Natural killer cell (primary cell): ENCODE measurements at places on chromosomes 11 and 22. TPM values are rescaled to one million over a fixed set of nuclear protein-coding genes. Genes with fewer than 3 reads are reported as not detected.

Gene MS4A7
- total RNA-seq = 44.3 TPM

Gene UPK3A
- 0.49 TPM for total RNA-seq

Gene C22orf42
- not detected for total RNA-seq

Gene RAG1
- total RNA-seq = 1.4 TPM

Gene GLYATL1
- not detected for total RNA-seq

Gene METTL15
- 12.1 TPM for total RNA-seq

Gene GGTLC3
- not detected for total RNA-seq

Gene DEFB108B
- not detected for total RNA-seq

Gene CD59
- total RNA-seq = 29.4 TPM

Gene SCN4B
- not detected for total RNA-seq

Gene SLC5A4
- total RNA-seq = not detected

Gene PPARA
- total RNA-seq = 27.0 TPM

Gene SLC35F2
- 1.2 TPM for total RNA-seq

Gene RFPL3
- total RNA-seq = not detected

Gene TRIM48
- total RNA-seq = not detected

Gene OR52N2
- not detected for total RNA-seq

Gene LIF
- 2.6 TPM for total RNA-seq

Gene PHF21B
- total RNA-seq = not detected

Gene TXN2
- 41.5 TPM for total RNA-seq

Gene LSP1
- 536 TPM for total RNA-seq

Gene GAL
- not detected for total RNA-seq

Gene OR2AG1
- not detected for total RNA-seq

Gene SYTL2
- total RNA-seq = 143 TPM

Gene OR5P2
- total RNA-seq = not detected

Gene KDELR3
- total RNA-seq = not detected

Gene KRTAP5-7
- total RNA-seq = 0.25 TPM

Gene SEZ6L
- 0.11 TPM for total RNA-seq

Gene TNNT3
- total RNA-seq = 27.9 TPM

Gene OR51I2
- total RNA-seq = not detected

Gene SLC37A2
- 1.0 TPM for total RNA-seq

Gene TENM4
- total RNA-seq = 0.63 TPM

Gene ACR
- total RNA-seq = not detected
